ENCODE measurements at places on chromosomes 13 and 19.

DNA sequence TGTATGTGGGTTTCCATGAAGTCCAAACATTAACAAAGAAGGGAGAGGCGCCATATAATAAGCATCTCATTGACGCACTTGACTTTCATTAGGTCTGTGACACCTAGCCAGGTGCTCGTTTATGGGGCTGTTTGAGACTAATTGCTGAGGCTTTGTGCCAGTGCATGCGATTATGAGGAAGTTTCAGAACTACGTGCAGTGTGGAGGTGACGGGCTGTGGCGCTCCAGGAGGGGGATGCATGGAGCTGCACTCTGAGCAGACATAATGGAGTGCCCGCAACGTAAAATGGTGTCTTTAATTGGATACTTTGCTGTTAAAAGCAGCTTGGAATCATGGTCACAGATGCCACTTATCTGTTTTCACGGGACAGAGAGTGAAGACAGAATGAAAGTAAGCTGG, 223.2 kb downstream of the FGF9 start:
- DNase-seq, result no peak

- DNase-seq, result no peak
Measured at GRCh38 chr13:21256351-21256761, 79.9 kb downstream of the MRPL57 start.

GRCh38 chr19:43570174-43570791, 5.0 kb downstream of the XRCC1 start:
- no peak for DNase-seq

DNA sequence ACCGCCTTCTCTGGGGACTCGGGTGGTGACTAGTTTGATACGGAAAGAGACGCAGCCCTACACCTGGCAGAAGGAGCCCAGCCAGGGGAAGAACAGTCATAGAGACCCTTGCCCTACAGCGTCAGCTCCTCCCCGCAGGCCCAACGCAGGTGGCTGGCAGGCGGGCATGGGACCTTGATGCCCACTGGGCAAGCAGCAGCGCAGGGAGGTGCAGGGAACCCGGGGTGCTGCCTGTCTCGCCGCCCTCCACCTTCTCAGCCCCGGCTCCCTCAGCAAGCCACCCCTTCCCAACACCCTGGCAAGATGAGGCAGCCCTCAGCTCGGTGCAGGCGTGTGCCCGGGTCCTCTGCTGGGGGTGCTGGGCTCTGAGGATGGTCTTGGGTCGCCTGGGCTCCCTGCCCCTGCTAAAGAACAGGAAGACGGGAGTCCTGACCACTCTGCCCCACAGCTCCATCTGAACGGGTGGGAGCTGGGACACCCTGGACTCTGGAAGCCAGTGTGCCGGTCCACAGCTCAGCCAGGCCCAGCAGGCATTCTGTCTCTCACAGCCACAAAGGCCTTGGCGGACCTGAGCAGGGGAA, 9.0 kb downstream of the MIER2 start:
- DNase-seq, result peak; percentile 57

- no peak for DNase-seq
Measured at GRCh38 chr19:6828306-6828697, 55.8 kb downstream of the VAV1 start.

GRCh38 chr13:51996641-51997040, 14.6 kb downstream of the ATP7B start:
- DNase-seq, result no peak

GRCh38 chr19:34082289-34083077, 89.8 kb upstream of the LSM14A start:
- no peak for DNase-seq

DNA sequence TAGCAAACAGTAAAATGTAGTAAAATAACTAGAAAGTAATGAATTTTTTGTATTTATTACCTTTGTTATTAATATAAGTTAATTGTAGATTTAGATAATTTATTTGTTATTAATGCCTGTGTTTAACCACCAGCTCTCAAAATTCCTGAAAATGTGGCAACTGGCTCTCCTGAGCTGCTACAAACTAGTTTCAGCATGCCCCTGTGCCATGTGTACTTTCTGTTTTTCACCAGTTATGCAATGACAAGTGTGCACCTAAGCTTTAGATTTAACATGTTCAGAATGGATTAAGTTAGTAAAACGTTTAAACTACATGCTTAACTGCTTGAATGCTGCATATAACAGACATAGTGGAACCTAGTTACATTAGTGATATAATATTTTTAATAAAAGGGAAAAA, 88.1 kb downstream of the POSTN start:
- DNase-seq, result no peak

Data from posterior cingulate gyrus (tissue), 11 donors.